AG09309 (cell line): ENCODE measurements at places on chromosomes 6 and 20.

- DNase-seq = no peak
Measured at GRCh38 chr6:4906293-4907276, 97.3 kb downstream of the RPP40 start.

- DNase-seq = no peak
Measured at GRCh38 chr6:21850691-21851090, 257.1 kb downstream of the SOX4 start.

GRCh38 chr20:47605673-47606413 lies 104.2 kb downstream of the NCOA3 start:
- no peak for DNase-seq

DNA sequence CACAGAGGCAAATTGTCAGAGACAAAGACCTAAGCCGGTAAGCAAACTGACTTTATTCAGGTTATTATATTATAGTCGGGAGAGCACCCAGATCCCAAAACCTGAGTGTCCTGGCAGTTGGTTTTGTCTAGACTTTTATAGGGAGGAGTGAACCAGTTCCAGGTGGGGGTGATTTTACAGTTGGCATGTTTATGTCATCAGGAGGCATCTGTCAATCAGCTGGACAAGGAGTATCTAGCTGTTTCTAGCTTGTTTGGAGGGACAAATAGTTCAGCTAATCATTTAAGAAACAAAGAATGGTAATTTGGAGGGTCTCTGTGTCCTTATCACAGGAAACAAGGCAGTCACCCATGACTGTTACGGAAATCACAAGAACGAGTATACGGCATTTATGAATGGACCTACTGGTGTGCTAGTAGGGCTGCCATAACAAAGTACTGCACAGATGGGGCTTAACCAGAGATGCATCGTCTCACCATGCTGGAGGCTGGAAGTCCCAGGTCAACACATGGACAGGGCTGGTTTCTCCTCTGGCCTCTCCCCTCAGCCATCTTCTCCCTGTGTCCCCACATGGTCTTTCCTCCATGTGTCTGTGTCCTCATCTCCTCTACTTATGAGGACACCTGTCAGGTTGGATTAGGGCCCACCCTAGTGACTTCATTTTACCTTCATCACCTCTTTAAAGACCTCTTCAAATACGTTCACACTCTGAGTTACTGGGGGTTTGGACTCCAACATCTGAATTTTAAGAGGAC lies 122.7 kb downstream of the LY86 start:
- no peak for DNase-seq

- no peak for DNase-seq
Measured at GRCh38 chr6:81875782-81876293, 123.4 kb upstream of the TENT5A start.

DNA sequence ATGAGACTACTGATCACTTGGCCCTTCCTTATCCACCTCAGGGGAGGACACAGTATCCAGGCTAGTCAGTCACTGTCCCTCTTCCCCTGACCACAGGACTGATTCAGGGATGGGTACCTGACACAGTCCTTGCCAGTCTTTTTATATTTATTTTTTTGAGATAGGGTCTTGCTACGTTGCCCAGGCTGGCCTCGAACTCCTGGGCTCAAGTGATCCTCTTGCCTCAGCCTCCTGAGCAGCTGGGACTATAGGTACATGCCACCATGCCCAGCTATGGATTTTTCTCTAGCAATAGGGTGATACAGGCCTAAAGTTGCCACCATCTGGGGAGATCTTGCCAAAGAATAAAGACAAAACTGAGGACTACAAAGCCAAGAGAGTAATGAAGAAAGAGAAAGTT lies 10.2 kb downstream of the TUBB2B start:
- no peak for DNase-seq

- no peak for DNase-seq
Measured at GRCh38 chr6:36581716-36582115, 12.4 kb upstream of the SRSF3 start.

DNA sequence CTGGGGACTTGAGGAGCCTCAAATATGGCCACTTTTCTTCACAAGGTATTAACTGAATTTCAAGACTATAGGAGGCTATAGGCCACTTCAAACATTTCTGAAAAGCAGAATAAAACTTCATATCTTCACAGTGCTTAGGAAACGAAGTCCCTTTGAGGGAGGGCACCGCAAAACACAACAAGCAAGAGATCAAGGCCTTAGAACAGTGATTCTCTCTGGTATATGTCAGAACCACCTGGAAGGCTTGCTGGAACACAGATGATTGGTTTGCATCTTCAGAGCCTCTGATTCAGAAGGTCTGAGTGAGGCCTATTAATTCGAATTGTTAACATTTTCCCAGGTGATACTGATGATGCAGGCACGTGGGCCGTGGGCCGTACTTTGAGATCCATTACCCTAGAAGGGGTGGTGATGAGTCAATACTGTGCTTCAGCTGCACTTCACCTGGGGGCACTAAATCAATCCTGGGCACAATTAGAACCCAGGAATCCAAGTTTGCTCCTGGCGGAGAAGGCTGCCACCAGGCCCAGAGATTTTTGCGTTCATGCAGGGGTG lies 10.7 kb downstream of the SUN5 start:
- no peak for DNase-seq

GRCh38 chr6:125304970-125305660 lies 3.3 kb upstream of the HDDC2 start:
- no peak for DNase-seq

GRCh38 chr6:16236009-16236501 lies 2.3 kb upstream of the GMPR start:
- DNase-seq = no peak

DNA sequence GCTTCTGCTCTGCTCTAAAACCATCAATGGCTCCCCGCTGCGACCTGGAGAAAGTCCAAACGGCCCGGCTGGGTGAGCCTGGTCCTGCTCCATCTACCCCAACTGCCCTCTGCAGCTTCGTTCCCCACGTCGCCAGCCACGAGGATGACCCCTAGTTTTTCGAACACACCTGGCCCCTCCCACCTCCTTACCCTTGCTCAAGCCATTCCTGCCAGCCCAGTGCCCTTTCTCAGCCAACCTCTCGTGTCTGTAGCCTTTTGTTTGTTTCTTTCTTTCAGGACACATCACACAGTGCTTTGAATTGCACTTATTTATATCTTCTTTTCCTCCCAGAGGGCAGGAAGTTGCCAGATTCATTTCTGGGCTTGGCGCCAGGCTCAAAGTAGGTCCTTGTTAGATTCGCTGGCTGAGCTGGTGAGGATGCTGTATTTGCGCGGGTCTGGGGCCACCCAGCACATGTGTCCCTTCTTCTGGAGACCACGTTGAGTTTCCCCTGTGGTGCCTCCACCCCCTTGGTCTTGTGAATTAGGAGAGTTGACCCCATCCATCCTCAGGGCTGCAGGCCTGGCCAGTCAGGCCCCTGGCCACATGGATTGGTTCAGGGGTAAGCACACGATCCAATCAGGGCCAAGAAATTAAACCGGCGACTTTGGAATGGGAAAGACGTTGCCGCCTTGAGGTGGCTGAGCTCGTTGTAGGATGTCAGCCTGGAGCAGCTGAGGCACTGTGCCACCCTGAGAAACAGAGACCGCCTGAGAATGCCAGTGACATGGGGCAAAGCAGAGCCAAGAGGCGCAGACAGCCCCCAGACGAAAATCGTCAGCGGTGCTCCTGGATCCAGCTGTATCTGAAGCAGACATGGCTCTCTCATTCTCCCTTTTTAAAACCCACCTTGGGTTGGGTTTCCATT lies 156.0 kb downstream of the CEBPB start:
- peak; percentile 76 for DNase-seq

DNA sequence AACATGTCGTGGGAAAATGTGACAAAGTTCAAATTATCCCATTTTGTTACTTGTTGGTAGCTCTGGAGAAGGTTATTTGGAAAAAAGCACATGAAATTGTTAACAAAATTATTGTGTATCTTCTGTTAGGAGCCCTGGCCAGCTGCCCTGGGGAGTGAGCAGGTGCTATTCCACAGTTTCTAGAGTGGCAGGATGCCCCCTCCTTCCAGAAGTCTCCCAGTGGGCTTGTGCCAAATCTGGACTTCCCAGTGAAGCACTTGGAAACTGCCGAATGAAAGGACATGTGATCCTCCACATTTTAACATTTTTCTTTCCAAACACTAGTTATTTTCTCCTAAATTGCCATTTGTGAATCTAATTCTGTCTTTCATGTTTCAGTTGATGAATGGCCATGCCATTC lies 66.9 kb upstream of the CLDN20 start:
- DNase-seq = no peak

DNA sequence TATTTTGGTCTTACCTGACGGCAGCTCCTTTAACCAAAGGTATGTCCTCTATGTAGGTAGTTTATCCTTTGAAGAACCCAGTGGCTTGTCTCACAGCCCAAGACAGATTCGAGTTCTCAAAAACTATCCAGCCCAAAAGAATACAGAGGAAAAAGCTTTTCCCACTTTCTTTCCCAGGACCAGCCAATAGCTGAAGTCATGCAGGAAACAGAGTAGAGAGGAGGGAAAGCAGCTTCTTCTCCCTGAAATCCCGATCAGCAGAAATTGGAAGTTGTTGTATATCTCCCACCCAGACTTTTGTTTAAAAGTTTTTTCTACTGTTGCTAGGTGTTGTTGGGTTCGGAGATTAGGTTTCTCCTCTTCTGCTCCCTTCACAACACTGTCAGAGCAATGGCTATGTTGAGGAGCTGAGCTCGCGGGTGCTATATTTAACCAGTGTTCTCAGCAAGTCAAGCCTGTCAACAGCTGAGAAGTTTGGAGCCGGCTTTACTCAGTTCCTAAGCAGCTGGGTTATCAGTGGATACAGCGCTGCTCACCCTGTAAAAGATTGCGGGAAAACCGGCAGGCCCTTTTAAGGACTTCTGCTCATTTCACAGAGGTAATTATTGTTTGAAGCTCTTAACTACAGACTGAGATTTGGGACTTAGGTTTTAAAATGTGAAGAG lies at the start of gene FILIP1:
TSS of gene FILIP1 (minus strand) at position 401 of the 665 bp plus-strand sequence. CDS start 78,828 bp downstream, outside the sequence.
- DNase-seq = no peak

DNA sequence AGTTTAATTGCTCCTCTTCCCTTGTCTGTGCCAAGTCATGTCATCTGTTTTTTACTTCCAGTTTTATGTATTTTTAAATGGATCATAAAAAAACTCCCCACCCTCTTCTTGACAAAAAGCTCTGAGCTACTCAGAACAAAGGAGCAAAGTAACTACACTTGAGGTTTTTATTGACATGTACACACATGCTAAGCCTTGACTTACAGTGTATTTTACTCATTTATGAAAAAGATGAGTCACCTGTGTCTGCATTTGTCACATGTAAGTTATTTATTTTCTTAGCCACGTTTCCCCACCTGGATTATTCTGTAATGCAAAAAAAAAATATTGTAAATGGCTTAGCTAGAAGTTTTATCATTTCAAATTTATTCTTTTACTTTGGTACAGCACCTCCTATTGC lies 628.8 kb upstream of the SLC35B3 start:
- no peak for DNase-seq

GRCh38 chr20:37298190-37298939 lies 8.9 kb downstream of the MANBAL start:
- DNase-seq = no peak

DNA sequence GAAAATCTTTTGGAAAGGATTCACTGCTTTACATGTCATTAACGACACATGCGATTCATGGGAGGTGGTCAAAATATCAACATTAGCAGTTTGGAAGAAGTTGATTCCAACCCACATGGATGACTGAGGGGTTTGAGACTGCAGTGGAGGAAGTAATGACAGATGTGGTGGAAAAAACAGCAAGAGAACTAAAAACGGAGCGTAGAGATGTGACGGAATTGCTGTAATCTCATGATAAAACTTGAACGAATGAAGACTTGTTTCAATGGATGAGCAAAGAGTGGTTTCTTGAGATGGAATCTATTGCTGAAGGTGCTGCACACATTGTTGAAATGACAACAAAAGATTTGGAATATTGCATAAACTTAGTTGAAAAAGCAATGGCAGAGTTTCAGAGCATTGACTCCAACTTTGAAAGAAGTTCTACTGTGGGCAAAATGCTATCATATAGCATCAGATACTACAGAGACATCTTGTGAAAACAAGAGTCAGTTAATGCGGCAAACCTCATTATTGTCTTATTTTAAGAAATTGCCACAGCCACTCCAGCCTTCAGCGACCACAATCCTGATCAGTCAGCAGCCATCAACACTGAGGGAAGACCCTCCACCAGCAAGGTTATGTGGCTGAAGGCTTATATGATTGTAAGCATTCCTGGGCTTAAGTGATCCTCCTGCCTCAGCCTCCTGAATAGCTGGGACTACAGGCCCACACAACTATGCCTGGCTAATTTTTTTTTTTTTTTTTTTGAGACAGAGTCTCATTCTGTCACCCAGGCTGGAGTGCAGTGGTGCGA lies 19.2 kb downstream of the SRSF3 start:
- no peak for DNase-seq

DNA sequence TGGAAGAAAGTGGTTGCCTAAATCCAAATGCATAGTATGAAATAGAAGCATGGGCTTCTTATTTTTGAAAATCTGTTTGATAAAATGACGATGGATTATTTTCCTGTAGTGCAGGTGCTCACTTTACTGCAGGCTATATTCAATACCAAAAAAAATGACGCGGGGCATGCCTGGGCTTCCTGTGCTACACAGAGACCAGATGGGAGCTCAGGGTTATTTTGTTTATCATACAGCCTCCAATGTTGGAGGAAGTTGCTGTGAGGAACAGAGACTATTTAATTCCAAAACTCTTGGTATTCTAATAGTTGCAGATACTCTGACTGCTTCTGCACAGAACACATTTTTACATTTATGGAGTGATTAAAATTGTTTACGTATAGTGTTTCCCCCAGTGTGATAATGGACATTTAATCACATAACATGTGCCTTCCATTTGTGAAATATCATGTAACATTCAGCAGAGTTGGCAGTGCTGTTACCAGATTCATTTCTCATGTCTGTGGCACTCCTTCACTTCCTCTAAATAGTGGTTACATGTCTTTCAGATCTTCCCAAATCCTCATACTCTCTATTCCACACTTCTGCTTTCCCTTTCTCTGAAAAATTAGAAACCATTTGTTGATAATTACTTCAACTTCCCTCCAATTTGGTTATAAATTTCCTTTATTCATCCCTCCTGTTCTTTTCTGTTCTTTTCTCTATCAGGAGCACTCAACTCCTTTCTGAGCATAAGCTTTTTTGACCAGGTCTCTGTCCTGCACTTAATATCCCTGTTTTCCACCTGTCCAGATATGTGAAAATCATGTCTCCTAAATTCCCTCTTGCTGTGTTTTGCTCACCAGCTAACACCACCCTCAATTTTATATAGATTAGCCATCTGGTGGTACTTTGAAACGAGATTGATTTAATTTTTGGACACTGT lies 121.6 kb downstream of the ADGRB3 start:
- DNase-seq = no peak

DNA sequence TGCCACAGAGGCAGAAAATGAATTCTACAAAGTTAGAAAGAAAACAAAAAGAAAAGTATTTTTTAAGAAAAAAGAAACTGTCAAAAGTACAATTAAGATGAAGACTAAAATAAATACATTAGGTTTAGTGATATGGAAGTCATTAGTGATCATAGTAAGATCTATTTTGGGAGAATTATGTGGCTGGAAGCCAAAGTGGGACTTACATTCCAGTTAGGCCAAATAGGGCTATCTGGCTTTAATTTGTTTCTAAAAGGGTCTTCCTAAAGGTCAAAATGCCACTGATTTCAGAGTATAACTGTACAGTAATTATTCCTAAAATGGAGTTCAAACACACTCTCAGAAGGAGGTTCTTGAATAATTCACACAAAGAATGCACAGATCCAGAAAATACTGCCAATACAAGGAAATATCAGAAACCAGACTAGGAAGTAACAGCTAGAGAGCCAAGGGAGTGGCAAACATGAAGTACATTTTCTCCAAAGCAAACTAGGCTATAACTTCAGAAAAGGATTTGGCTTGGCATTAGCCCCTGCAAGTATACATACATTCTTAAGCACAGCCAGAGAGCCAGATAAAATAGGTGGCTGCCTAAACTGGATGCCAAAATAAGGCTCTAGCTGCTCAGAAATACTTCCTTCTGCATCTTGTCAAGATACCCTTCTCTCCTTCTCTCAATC lies 45.3 kb downstream of the PDSS2 start:
- no peak for DNase-seq
